ENCODE measurements at places on chromosomes 6 and 20.

GRCh38 chr6:30325150-30325872, 1.4 kb upstream of the TRIM39 start:
- DNase-seq: peak; percentile 80

- no peak for DNase-seq
Measured at GRCh38 chr6:107275330-107275865, 160.1 kb upstream of the BEND3 start.

GRCh38 chr20:13348311-13349234, 127.5 kb downstream of the ISM1 start:
- peak; percentile 74 for DNase-seq

GRCh38 chr6:20946022-20946421, 411.8 kb downstream of the CDKAL1 start:
- peak; percentile 52 for DNase-seq

DNA sequence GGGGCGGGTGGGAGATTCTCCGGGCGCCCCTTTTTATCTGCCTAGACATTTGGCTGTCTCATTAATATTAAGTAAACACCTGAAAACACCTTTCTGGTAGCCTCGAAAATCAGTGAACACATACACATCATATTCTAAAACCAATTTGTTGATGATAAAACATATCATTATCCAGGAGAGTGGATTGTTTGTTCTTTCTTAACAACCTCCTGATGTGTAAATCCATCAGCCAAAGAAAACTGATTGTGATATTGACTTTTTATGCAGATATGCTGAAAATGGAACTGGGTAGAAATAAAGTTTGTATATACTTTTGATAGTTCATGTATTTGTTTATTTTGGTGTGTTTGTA, 75.7 kb downstream of the ADGRG6 start:
- DNase-seq: no peak

DNA sequence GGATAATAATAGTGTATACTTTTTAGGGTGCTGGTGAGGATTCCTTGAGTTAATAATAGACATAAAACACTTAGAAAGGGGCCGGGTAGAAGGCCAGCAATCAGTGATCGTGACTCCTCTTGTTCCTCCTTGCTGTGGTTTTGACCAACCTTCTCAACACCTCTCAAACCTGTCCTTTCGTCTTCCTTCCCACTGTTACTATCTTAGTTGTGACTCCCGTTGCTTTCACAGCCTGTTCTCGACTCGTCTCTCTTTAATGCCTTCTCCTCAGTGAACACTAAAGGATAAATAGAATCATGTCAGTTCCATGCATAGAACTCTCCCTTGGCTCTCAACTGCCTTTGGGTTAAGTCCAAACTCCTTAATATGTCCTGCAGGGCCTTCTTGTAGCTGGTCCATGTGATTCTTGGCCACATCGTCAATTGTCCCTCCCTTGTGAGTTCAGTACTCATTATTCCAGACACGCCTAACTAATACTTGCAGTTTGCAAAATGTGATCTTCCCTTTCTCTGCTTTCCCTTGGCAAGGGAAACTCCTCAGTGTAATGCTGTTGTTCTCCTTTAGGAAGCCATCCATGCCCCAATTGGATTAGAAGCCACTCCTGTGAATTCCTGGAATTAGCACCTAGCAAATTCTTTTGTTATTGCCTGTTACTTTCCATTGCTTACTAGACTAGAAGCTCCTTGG, 164.9 kb downstream of the UTRN start:
- DNase-seq: no peak

DNA sequence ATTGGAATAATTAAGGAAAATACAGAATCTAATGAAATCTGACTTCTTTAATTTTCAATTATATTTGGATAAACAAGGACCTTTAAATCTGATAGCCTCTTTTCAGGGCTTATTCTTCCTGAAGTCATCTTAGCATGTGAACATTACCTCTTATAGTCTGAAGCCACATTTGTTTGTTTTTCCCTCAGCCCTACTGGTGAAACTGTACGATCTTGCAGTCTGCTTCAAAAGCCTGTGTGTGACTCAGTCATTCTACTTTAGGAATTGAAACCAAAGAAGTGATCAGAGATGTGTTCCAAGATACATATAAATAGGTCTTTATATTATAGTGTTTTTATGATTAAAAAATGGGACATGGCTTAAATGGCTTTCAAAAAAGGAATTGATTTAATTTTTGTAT, 67.5 kb downstream of the MACROD2 start:
- peak; percentile 40 for DNase-seq

DNA sequence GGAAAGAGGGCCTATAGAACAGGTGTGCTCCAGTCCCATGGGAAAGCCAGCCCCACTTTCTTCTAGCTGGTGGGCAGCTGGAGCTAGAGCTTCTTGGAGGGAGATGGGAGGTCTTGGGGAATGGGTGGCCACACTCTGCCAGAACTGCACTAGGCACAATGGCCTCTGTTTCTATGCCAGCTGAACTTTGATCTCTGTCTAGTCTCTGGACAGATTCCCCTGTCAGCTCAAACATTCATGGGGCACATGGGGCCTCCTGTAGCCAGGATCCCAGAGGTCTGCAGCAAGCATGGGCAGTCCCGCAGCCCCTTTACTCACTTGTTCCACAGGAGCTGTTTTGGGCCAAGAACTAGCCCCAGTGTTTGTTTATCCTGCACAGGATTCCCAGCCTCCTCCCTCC, 591.3 kb upstream of the HS3ST5 start:
- no peak for DNase-seq

DNA sequence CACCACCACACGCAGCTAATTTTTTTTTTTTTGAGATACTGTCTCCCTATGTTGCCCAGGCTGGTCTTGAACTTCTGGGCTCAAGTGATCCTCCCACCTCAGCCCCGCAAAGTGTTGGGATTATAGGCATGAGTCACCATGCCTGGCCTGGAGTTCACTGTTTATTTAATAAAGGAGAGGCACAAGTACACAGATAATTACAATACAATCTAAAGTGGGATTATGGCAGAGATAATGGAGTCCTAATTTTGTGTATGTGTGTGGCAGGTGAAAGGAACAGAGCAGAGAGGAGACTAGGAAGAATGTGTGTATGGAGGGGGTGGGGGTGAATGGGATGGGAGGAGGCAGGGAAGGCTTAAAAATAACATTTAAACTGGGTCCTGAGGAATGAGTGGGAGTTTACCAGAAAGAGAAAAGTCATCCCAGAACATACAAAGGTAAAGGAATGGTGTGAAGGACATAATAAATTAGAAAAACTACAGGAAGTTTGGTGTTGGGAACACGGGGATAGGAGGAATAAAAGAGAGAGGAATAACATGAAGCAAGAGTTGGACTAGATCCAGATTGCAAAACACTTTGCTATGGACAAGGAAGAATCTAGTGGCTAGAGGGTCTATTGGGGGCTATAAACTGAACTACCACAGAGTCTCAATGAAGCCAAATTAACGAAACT, 4.4 kb downstream of the NCOA5 start:
- no peak for DNase-seq

GRCh38 chr6:32615885-32616532, 21.2 kb upstream of the HLA-DQA1 start:
- no peak for DNase-seq

Data from COLO829 (cell line).